Endothelial cell (in vitro differentiated cells): ENCODE measurements at places on chromosomes 3 and 15. TPM values are rescaled to one million over a fixed set of nuclear protein-coding genes. Genes with fewer than 3 reads are reported as not detected.
A peak's percentile ranks its signal among the peaks of the same experiment; 100 is the strongest.

GRCh38 chr3:81666502-81667121 lies 94.8 kb downstream of the GBE1 start:
- DNase-seq, result no peak

DNA sequence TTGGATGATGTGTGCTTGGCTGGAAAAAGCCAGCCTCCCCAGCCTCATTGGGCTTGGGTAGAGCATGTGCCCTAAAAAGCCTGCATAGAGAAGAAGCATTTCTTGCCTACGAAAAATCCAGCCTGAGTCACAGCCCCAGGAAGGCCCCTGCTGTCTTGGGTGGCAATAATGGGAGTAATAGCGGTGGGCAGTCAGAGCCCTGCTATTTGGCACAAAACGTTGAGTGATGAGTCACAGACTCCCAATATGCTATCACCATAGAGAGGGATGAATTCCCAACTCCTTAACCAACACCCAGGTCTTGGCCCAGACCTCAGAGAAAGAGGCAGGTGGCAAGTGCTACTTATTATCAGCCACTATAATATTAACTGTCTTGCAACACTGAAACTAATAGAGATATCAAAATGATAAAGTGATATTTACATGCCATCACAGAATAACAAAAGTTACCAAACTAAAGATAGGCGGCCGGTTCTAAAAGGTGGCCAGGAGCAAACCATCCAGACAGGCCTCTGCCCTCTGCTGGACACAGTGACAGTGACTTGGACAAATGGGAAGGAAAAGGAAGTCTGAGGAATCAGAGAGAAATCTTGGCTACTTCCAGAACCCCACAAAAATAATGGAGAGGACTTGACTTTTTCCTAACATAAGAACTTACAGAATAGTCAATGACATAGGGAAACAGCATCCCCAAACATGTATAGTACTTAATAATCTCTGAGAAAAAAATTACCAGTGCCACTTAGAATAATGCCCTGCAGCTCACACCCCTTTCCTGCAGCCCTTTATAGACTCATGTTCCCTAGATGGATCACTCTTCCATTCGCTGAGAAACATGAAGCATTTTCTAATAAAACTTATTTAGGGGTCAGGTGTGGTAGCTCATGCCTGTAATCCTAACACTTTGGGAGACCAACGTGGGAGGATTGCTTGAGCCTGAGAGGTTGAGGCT lies 51.9 kb upstream of the MUC13 start:
- peak; percentile 48 for DNase-seq

GRCh38 chr3:64894006-64894405 lies 206.2 kb upstream of the ADAMTS9 start:
- no peak for DNase-seq

GRCh38 chr3:159273608-159274007 lies 471.8 kb downstream of the MFSD1 start:
- peak; percentile 78 for DNase-seq

GRCh38 chr3:172836390-172836997 lies 86.0 kb downstream of the ECT2 start:
- peak; percentile 46 for DNase-seq

- no peak for DNase-seq
Measured at GRCh38 chr15:99954361-99955180, 221.3 kb upstream of the LYSMD4 start.

DNA sequence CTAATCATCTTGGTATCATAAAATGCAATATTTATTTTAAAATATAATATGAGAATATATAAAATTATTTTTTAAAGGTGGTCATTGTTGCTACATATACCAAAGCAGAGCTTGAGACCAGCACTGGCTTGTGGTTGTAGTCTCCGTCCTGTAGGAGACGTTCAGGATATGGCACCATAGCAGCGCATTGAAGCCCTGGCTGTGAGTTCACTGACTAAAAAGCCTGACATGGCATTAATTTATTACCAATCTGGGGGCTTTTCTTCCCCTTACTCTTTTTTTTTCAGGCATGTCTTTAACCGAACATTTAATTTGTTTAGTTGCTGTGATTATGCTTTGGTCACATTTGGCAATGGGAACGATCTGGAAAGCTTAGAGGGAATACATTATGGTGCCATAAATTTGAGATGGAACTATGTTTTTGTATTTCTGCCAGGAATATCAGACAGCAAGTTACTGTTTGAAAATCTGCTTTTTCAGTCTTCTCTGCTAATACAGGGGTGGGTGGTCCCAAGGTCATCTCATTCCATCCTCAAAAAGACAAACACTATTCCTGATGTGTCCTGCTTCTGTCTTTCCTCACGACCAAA lies 108.5 kb downstream of the ZIC4 start:
- no peak for DNase-seq

GRCh38 chr15:69225355-69226022 lies 65.1 kb downstream of the GLCE start:
- DNase-seq, result no peak

DNA sequence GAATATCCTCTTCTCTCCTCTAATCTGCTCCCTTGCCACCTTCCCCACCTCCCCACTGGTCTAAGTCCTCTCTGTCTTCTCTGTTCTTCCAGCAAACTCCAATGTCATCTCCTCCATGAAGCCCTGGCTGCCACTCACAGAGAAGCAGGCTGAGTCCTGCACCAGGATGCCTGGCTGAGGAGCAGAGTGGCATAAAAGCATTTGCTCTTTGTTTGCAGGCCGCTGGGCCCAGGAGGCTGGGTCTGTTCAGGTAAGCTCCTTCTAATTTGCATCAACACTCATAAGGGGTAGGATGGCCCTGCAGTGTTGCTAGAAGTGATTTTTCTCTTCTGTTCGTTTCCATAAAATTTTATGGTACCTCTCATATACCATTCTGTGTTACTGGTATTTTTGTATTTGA lies 43.2 kb upstream of the KLHL25 start:
- no peak for DNase-seq

GRCh38 chr3:63538919-63539318 lies 113.6 kb upstream of the SNTN start:
- DNase-seq, result no peak

- DNase-seq, result no peak
Measured at GRCh38 chr3:141686466-141687291, 51.4 kb upstream of the RNF7 start.

DNA sequence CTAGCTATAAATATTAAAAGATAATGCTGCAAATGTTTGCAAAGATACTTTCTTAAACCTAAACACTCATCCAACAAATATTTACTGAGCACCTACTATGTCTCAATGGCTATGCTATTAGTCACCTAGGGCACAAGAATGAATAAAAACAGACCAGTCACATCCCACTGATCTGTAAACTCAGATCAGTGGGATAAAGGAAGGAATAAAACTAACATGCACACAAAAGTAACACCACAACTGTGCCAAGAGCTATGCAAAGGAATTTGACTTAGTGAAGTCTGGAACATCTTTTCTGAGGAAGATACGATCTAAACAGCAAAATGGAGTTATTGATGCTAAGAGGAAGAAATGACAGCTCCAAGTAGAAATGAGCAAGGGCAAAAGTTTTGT lies 56.6 kb downstream of the CBLB start:
- no peak for DNase-seq

GRCh38 chr3:196287090-196287439 lies 461 bp downstream of the PCYT1A start:
- no peak for DNase-seq

GRCh38 chr3:8516047-8516661 lies 14.5 kb downstream of the LMCD1 start:
- DNase-seq, result no peak

DNA sequence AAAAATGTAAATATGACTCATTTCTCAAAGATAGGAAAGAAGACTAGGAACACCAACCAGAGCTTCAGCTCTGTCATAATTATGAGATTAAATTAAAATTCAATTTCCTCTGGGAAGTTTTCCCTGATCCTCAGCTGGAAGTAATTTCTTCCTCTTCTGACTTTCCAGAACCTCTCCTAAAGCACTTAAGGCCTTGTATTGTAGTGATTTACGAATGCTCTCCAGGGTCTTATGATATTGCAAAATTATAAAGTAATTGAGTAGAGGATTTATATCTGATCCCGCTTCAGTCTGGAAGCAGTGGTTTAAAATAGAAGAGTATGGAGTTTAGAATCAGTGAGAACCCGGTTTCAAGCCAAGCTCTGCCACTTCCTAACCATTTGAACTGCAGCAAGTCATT lies 279.8 kb downstream of the ZPLD1 start:
- no peak for DNase-seq

DNA sequence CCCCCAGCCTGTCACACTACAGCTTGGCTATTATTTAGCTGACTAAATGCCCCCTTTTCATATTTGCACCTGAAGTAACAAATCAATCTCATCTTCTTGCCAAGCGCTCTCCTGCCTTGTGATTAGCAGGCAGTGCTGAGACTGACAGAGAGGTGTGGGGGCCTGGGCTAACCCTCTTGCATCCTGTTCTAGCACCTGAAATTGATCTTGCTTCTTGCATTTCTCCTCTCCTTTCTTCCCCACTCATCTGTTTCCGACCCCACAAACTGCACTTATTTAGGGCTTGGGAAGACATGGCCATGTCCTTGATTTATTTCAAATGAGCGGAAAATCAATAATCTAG lies 309.0 kb upstream of the PROK2 start:
- no peak for DNase-seq

DNA sequence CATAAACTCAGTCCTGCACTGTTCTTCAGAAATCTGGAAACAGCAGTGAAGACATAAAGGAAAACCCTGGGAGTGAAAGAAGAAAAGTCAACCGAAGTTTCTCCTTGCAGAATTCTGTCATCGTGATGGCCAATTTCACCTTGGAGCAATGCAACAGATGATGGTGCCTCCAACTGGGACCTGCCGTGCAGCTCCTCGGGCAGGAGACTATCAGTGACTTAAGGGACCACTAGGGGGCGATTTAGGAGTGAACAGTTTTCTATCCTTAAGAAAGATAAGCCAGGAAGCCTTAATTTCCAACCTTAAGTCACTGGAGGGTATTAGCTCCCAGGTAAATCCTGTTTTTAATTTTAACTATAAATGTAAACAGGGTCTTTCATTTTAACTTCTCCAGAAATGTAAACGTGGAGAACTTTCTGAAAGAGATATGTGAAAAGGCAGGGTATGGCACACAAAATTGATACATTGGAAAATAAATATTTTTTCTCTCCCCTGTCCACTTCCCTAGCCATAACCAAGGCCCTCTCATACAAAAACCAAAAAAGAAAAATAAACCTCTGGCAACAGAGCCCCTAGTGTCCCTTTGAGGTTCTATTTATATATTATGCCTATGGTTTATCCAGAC lies 116.3 kb downstream of the PDZRN3 start:
- peak; percentile 62 for DNase-seq

DNA sequence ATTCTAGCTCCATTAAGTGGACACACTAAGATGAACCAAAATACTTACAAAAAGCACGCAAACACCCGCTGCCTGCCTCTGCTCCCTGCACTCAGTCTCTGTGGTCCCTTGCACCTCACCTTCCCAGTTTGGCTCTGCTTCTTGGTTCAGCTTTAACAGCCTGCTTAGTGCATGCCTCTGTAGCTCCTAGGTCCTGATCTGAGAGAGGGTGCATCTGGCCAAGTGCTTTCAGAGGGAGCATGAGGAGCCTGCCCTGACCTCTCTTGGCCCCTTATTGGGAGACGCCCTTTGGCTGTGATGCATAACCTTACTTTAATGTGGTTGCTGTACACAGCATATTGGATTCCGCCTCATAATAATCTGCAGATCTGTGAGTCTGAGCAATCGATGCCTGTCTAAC lies 21.2 kb upstream of the ATP10A start:
- DNase-seq, result no peak

DNA sequence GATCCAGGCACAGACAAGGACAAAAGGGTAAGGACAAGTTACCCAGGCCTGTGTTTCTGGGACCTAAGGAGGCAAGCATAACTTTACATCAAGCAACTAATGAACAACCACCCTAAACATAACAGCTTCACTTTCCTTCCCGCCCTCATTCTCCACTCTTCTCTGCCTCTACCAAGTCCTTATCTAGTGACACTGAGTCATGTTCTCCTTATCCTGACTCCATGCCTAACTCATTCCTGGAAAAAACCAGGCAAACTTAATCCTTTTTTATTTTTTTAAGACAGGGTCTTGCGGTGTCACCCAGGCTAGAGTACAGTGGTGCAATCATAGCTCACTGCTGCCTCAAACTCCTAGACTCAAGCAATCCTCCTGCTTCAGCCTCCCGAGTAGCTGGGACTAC lies 44.5 kb downstream of the TMEM44 start:
- DNase-seq, result no peak

- no peak for DNase-seq
Measured at GRCh38 chr15:64665179-64665578, 110.2 kb downstream of the RBPMS2 start.

- no peak for DNase-seq
Measured at GRCh38 chr3:195057716-195058115, 213.2 kb downstream of the XXYLT1 start.

GRCh38 chr3:71072986-71073385 lies 510.5 kb downstream of the FOXP1 start:
- DNase-seq, result no peak

DNA sequence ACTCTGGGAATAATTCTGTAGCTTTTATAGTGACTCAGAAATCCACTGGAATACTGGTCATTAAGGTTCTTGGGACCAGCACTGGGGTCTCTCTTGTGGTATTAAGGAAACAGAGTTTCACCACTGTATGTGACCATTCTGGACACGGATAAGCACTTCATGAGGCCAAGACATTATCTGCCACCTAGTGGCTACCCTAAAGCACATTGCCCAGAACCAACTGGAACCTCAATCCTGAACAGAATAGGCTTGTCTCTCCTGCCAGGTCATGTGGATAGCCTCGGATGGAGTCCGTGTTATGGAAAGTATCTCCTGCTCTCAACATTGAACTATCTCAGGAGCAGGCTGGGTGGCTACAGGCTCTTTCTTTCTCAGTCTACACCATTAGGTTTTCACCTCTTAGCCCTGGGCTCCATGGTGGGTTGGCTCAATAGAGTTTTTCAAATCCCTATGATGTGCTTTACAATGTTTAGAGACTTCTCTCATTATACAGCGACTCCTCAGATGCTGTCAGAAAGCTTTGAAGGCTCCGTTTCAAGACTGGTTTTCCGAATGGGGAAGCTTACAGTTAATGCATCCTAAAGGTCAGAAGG lies 167.6 kb upstream of the ST8SIA2 start:
- DNase-seq, result peak; percentile 25

DNA sequence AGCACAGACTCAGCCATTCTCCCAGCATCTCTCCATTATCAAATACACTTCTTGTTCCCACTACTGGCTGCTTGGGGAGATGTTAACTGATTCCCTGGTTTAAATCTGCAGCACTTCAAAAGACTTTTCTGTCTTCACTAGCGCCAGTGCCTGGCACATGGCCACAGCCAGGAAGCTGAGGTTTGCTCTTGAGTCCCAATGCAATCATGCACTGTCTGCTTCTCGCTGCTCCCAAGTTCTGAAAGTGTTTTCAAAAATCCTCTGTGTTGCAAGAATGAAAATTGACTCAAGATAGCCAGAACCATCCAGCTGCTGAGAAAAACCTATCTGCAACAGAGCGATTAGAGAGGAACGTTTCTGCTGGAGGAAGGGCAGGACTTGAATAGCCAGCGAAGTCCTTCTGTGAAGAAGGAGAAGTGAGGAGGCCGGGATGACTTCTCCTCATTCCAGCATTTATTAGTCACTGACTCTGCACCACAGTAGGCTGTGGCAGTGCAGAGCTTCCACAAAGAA lies 358.4 kb upstream of the NR2F2 start:
- no peak for DNase-seq

GRCh38 chr3:77319711-77320110 lies 279.8 kb downstream of the ROBO2 start:
- DNase-seq, result peak; percentile 38

GOLGA6L4 gene
- 8.3 TPM for total RNA-seq

FBN1 gene
- total RNA-seq, result 54.0 TPM

TERC gene
- 3.2 TPM for total RNA-seq

ROBO1 gene
- 250 TPM for total RNA-seq

CYP8B1 gene
- total RNA-seq, result not detected

TIGIT gene
- not detected for total RNA-seq

HDGFL3 gene
- 91.2 TPM for total RNA-seq

PLXNA1 gene
- total RNA-seq, result 31.8 TPM
